Thoracic aorta (tissue), 2 donors: ENCODE measurements at places on chromosomes 6 and 20.

GRCh38 chr6:16511723-16512489 is 249.4 kb downstream of the ATXN1 start:
- DNase-seq, result no peak

- DNase-seq, result no peak
Observed at GRCh38 chr20:6580486-6580885, 187.0 kb upstream of the BMP2 start.

GRCh38 chr20:34717230-34718095 is 13.3 kb downstream of the TP53INP2 start:
- no peak for DNase-seq

- DNase-seq, result no peak
Observed at GRCh38 chr6:159969204-159969912, 476 bp downstream of the IGF2R start.

DNA sequence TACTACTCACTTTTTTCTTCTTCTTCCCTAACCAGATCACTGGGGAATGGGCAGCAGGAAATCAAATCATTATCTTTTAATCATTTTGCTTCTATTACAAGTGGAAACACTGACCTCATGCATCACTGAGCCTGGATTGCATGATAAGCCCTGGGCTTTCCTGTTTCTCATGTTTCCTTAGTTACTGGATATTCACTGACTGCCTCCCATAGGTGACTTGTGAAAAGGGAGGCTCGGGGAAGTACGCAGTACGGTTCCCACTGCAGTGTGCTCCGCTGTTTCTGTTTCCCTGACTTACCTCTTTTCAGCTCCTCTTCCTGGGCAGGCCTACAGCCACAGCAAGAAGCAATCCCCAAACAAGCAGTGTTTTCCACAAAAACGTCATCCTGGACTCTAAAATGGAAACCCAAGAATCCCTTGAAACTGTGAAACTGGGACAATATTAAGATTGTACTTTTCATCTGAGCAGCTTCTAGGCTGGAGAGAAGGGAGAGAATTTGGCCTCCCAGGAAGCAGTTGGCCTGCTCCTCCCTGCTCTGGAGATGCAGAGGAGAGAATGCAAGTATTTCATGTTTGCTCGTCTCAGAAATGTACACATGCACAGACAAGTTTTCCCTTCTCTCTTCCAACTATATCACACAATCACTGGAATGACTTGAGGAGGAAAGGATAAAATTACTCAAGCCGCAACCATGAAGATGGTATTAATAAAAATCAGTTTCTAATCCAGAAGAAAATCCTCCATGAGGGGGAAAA is 13.1 kb downstream of the BTNL2 start:
- DNase-seq, result no peak

DNA sequence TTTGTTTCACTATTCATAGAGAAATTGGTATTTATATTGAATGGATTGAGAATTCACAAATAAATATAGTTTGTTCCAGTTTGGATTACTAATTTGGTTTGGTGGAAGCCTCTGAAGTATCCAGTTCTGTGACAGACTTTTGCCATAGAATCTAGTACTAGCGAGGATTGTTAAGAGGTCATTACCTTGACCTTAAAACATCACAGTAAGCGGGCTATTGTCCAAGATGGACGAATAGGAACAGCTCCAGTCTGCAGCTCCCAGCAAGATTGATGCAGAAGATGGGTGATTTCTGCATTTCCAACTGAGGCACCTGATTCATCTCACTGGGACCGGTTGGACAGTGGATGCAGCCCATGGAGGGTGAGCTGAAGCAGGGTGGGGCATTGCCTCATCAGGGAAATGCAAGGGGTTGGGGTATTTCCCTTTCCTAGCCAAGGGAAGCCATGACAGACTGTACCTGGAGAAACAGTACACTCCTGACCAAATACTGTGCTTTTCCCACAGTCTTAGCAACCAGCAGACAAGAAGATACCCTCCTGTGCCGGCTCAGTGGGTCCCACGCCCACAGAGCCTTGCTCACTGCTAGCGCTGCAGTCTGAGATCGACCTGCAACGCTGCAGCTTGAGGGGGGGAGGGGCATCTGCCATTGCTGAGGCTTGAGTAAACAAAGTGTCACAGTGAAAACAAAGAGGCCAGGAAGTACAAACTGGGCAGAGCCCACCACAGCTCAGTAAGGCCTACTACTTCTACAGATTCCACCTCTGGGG is 66.4 kb upstream of the NEDD9 start:
- DNase-seq, result no peak

- DNase-seq, result no peak
Observed at GRCh38 chr6:84492241-84493165, 265.1 kb upstream of the CEP162 start.

- no peak for DNase-seq
Observed at GRCh38 chr20:10807013-10807412, 133.2 kb upstream of the JAG1 start.

DNA sequence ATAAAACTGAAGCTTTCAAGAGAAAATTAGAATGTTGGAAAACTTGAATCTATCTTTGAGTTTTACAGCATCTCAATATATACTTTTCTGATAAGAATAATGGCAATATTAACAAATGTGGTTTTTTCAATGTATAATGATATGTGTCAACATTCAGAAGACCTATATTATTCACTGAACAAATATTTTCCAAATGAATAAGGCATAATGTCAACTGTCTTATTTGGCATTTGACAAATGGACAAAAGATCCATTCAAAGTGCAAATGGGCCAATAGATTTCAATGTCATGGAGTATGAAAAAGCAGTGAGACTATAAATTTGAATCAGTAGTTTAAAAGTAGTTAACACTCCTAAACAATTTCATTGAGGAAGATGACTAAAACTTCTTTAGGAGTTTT is 20.9 kb downstream of the LMBRD1 start:
- DNase-seq, result no peak

GRCh38 chr6:36641543-36641942 is 37.0 kb upstream of the CDKN1A start:
- no peak for DNase-seq

GRCh38 chr20:973785-974194 is 28.3 kb downstream of the RSPO4 start:
- no peak for DNase-seq

DNA sequence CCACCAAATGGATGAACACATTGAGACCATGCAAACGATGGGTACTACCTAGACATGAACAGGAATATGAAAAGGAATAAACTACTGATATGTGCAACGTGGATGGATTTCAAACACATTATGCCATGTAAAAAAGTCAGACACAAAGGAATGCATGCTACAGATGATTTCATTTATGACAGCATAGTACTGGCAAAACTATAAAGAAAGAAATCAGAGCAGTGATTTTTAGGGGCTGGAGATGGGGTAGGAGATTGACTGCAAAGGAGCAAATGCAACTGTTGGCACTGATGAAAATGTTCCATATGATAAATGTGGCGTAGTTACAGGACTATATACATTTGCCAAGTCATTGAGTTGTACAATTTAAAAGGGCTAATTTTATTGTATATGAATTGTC is 13.4 kb upstream of the COL12A1 start:
- DNase-seq, result no peak

GRCh38 chr20:23287354-23288190 is 63.0 kb upstream of the NXT1 start:
- no peak for DNase-seq

GRCh38 chr6:80226699-80227098 is 120.2 kb downstream of the BCKDHB start:
- DNase-seq, result no peak

DNA sequence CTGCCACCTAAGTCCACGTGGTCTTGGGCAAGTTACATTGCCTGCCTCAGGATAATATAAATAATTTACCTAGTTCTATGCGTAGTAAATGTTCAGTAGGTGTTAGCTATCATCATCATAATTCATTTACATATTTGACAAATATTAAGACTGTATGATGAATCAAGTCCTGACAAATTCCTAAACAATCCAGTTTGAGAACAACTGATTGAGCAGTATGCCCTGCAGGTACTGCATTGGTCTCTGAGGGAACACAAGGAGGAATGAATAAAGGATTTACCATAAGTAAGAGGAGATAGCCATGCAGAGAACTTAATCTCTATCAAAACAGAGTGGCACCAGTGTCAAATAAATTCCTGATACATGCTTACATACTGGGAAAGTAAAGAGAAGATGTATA is 70.4 kb downstream of the SAMD5 start:
- DNase-seq, result no peak

DNA sequence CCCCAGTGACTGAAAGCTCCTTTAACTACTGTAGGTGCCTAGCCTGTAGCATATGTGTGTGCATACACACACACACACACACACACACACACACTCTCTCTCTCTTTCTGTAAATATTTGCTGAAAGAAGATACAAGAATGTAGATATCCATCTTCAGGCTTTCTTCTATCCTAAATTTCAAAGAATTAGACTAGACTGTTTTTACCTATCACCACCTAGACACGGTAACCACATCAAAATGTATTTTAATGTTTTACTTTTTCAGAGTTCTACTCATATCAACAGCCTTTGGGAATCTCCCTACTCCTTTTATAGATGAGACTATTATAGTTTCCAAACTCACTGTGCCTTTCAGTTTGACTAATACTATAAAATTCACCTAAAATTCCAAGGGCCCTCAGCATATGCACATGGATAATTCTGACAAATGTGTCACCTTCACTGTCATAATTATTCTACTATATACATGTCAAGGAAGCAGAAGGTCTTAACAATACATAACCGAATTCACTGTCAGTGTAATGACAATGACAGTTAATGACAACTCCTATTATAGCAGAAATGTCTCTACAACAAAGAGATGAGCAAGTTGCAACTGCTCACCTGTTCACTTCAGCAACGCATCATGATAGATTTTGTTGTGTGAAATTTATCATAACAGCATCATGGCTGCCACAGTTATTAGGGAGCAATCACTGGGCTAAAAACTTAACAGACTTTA is 236.5 kb downstream of the GMPR start:
- DNase-seq, result no peak

DNA sequence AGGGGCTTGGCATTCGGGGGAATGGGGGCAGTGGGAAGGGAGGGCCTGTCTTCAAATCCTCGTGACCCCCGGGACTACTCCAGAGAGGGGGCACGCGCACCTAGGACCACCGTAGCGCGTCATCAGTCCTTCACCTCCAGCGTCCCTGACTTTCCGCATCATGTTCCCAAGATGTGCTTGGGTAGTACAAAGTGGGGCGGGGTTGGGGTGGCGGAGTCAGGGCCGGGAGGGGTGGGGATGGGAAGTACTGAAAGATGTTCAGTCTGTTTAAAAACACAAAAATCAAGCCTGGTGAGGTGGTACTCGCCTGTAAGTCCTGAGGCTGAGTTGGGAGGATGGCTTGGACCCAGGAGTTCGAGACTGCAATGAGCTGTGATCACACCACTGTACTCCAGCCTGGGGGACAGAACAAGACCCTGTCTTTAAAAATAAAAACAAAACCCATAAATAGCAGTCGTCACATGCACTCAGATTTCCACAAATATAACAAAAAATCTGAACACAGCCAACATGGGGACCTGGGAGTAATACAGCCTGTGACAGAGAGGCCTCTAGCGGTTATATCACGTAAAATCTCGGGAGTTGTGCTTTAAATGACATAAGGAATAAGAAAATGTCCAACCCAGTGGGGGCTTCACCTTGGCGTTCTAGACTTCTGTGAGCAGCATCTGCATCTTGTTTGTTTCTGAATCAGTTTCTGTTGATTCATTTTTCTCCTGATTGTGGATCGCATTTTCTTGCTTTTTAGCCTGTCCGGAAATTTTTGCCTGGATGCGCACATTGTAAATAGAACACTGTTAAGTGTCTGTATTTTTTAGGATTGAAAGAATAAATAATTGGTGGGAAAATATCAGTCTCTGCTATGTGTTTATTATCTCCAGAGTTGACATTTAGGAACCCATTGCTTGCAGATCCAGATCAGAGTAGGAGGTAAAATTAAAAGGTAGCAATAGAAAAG is 698 bp upstream of the LRP11 start:
- DNase-seq, result no peak

DNA sequence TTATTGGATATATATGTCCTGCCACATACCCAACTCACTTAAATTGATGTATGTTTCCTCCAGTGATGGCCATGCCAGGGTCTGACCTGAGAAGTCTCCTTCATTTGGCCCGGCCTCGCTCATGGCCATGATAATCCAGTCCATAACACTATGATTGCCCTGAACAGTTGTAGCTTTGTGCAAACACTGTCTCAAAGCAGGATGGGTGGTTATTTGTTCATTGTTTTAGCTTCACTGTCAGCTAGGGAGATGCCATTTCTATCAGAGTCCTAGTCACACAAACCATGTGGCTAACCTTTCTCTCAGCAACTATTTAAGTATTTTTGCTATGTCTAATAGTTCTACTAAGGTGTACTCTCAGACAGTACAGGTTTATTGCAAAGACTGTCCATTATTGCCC is 47.6 kb upstream of the ZNF337 start:
- DNase-seq, result no peak

DNA sequence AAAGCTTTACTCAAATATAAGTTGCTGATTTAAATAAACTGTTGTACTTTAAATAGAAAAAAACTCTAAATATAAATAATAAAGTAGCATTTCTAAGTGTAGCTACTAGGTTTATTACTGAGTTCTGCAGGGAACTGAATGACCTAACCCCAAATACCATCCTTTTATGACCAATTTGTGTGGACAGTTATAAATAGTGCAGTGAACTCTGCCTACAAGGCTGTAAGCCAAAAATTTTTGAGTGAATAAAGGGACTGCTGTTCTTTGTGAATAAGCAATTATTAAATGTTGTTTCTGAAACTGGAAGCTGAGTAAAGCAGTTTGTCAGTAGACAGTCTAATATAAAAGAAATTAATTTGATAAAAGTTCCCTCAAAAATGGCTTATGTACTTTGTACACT is 90.8 kb upstream of the ELOVL5 start:
- DNase-seq, result no peak

- DNase-seq, result no peak
Observed at GRCh38 chr6:142804490-142804889, 140.5 kb downstream of the HIVEP2 start.

DNA sequence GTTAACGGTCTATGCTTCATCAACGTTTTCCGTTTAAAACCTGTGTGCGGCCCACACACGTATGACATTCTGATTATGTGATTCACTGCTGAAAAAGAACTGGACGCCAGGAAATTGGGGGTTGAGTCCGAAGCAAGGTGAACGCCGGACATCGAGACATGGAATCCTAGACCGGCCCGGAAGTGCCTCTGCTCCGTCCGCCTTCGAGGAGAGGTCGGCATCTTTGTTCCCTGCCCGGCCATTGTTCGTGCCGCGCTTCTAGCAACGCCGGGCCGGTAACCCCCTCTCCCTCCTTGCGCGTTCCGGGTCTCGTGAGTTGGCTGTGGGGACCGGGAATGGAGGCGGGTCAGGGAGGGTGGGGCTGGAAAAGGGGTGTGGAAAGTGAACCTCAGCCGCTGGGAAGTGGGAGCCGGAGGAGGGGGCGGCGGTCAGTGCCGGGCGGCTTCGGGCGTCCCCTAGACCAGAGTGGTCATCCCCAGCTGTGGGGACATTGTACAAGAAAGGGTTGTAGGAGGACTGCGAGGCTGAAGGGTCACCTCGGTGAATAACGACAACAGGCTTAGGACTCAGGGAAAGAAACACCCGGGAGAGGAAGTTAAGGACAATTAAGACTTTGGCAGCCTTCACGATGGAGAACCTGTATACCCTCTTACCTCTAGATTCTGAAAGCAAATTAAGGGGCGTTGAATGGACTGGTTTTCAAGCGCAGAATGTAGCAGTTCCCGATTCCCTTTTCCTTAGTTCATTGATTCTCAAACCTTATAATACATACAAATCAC is at the start of gene ZSCAN9:
TSS of gene ZSCAN9 (plus strand) at position 220 of the 779 bp plus-strand sequence. CDS start 1,810 bp downstream, outside the sequence.
- DNase-seq, result peak; percentile 72

GRCh38 chr6:125013938-125014660 is 51.9 kb downstream of the RNF217 start:
- DNase-seq, result no peak

GRCh38 chr6:33313105-33313708 is 671 bp downstream of the TAPBP start:
- DNase-seq, result no peak
